NCI-H1417 (cell line): ENCODE measurements at places on chromosomes 12 and 14.

- no peak for DNase-seq
These were observed 245.4 kb downstream of the DUSP6 start for GRCh38 chr12:89106950-89107349.

GRCh38 chr14:41051801-41052200, 554.9 kb upstream of the LRFN5 start:
- no peak for DNase-seq

GRCh38 chr14:29390081-29390832, 537.4 kb downstream of the PRKD1 start:
- DNase-seq: peak; percentile 99

GRCh38 chr12:40436564-40436963, 211.8 kb downstream of the LRRK2 start:
- DNase-seq: no peak

DNA sequence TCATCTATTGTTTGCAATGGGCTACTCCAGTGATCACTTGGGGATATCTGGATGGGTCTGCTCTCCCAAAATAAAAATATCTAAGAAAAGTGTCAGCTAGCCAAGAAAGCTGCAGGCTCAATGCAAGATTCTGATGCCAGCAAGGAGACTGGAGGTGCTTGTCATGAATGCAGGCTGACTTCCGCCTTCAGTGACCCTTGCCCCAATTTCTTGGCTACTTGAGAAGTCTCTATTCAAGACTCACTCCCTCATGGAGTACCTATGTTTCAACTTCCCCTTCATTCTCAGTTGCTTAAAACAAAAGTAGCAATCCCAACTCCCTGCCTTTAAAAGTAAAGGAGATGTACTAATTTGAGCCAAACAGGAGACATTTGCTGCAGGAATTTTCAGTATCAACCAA, 123.9 kb downstream of the GPR65 start:
- no peak for DNase-seq

DNA sequence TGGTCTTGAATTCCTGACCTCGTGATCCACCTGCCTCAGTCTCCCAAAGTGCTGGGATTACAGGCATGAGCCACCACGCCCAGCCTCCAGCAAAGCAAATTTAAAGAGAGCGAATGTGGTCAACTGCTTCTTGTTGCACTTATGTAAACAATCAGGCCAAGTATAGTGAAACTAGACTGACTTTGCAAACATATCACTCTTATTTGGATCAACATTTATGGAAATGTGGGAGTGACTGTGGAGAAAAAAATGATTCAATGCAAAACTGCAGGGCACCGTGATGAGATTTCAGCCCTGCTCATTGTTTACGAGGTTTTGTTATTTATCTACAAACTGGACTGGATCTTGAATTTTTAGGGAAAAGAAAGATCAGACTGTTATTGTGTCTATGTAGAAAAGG, 28.1 kb downstream of the TMEM121 start:
- no peak for DNase-seq

- DNase-seq: no peak
These were observed 4.2 kb downstream of the PPM1H start for GRCh38 chr12:62930546-62931425.

- no peak for DNase-seq
These were observed 62.3 kb upstream of the RFLNA start for GRCh38 chr12:124232654-124232987.

DNA sequence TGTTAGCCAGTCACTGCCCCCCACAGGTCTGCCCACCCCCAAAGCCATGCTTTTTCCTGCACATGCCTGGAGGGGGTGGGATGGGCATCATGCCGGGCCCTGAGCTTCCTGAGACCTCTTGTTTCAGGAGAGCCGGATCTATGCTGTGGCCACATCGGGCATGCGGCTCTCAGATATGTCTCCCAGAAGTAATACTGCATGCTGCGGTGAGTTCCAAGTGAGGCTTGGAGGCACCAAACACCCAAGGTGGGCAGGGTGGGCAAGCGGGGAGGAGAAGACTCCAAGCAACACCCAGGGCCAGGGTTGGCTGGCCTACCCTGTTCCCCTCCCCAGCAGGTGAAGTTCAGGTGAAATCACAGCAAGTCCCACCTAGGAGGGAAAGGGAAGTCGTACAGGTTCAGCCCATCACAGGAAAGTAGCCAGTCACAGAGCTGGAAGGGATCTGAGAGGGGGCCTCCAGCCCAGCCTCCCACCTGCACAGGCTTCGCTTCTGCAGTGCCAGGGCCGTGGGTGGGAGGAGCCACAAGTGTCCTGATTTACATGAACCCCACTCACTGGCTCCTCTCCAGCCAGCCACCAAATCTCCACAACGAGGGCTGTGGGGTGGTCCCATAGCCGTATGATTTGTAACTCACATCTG, 30.9 kb downstream of the PIGH start:
- no peak for DNase-seq

DNA sequence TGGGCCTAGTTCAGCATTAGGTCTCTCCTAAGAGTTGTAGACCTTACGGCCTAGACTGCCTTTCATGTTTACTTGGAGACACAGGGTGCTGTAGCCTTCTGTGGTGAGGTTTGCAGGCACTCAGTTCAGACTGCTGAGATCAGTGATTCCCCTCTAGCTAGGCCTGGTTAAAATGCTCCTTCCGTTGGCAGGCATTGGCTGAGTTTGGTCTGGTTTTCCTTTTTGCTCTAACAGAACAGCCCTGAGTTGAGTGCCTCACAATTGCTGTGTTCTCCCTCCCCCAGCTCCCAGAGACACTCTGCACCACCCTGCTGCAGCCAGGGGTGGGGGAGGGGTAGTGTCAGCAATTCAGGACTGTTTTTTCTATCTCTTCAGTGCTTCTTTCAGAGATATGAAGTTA, 178.9 kb upstream of the DYRK2 start:
- peak; percentile 33 for DNase-seq

GRCh38 chr12:72246370-72246769, 25.8 kb upstream of the TRHDE start:
- no peak for DNase-seq
